ENCODE measurements at places on chromosomes 5 and 9.

DNA sequence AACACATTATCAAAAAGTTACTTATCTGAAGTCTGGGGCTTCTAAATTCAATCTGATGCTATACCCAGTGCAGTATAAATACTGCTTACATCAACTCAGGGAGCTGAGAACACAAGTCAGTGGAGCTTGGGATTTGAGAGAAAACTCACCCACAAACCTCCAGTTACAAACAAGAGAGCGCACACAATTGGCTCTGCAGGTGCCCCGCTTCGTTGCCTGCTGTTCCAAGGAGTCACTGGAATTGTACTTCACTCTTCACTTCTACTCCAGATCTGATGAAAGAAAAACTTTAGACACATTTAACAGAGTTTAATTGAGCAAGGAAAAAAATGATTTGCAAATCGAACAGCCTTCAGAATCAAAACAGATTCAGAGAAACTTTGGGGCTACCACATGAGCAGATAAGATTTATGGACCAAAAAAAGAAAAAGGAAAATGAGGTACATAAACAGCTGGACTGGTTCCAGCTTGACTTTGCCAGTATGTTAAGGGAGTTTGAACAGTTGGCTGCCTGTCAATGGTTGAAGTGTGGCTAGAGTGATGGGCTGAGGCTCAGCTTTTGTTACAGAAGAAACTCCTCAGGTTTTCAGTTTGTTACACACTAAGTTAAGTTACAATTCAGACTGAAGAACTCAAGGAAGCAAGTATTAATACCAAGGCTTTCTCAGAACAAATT lies 156.6 kb downstream of the AOPEP start:
- no peak for DNase-seq

- no peak for DNase-seq
Observed at GRCh38 chr5:68333649-68334552, 118.3 kb downstream of the PIK3R1 start.

DNA sequence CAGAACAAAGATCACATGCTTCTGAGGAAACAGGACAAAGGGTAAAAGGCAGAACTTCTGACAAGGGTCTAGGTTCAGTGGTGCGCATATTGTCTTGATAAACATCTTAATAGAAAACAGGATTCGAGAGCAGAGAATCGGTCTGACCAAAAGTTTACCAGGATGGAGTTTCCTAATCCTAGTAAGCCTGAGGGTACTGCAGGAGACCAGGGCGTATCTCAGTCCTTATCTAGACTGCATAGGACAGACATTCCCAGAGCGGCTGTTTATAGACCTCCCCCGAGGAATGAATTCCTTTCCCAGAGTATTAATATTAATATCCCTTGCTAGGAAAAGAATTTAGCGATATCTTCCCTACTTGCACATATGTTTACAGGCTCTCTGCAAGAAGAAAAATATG lies 32.4 kb upstream of the TNFSF8 start:
- no peak for DNase-seq

DNA sequence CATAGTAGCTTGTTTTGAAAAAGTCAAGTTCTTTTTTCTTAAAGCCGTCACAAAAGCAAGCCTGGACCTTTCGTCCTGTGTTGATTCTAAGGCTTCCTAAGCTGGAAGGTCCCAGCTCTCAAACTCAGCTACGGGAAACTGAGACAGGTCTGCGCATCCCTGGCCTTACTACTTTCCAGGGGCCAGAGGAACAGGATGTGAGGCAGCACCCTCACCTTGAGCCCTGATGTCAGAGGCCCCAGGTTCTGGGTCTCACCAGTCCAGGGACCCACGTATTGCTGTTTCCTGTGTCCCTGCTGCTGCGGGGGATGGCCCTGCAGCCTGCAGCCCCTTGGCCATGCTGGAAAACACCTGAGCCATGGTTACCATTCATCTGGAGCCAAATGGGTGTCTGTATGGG lies 123.9 kb downstream of the COL23A1 start:
- no peak for DNase-seq

GRCh38 chr5:140106101-140106500 lies 7.8 kb upstream of the PURA start:
- DNase-seq, result no peak

DNA sequence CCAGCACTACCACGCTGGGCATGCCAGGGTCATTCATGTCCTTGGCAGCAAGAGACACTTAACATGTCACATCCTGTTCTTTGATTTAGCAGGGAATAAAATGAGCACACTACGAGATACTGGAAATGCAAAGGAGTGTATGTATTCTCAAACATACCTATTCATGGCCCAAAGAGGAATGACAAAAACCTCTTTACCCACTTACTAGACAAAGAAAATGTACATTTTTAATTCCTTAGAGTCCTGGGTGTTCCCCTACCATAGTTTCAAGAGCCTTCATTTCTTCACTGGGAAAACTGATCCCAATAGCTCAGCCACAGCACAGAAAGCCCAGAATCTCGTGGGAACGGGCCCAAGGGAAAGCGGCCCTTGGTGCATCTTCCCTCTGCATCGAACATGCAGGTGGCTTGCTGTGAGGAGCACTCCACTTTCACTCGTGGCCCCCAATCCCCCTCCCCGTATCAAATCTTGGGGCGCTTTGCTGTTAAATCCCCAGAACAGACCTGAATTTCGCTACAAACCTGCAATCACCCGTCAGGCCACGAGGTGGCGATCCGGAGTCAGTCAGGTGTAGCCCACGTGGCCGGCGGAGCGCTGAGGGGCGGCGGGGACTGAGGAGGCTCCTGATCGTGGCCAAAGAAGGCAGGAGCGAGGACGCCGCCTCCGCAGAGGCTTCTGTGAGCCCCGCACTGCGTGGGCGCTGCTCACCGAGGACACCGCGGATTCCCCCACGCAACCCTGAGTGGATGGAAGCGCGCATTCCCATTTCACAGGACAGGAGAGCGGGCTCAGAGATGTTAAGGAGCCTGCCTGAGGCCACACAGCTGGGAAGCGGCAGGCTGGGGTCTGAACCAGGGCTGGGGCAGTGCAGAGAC lies 91.4 kb downstream of the LMX1B start:
- DNase-seq, result peak; percentile 86

DNA sequence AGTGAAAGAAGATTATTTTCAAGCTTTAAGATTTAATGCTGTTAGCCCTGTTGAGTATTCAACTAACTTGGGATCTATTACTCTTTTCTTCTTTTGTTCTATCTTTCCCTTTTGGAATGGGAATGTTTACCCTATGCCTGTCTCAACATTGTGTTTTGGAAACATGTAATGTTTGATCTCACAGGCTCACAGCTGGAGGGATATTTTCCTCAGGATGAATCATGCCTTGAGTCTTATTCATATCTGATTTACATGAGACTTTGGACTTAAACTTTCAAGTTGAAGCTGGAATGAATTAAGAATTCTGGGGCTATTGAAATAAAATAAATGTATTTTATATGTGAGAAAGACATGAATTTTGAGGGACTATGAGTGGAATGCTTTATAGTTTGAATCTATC lies 607.8 kb upstream of the PTGER4 start:
- no peak for DNase-seq

DNA sequence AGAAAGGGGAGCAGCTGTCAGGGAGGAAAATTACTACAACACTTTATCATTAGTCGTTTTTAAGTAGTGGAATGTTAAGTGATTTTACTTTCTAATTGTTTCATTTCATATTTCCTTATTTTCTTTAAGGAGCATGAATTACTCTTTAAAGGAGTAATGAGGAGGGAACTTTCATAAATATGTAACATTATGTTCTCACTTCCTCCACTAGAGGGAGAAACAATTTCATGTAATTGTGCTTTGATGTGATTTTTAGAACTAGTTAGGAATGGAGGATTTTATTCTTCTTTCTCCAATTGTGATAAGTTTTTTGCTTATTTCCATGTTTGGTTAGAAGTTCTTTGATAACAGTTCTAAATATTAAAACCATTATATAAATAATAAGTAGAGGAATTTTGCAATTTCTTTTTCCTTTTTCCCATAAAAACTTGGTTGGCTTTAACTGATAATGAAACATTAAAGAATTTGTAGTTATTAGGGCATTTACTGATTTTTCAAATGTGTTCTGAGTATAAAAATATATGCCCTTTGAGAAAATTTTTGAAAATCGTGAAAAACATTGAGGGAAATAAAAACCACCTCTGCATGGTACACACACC lies 25.6 kb downstream of the CEP78 start:
- DNase-seq, result no peak

- no peak for DNase-seq
Observed at GRCh38 chr9:23686257-23686656, 139.8 kb downstream of the ELAVL2 start.

DNA sequence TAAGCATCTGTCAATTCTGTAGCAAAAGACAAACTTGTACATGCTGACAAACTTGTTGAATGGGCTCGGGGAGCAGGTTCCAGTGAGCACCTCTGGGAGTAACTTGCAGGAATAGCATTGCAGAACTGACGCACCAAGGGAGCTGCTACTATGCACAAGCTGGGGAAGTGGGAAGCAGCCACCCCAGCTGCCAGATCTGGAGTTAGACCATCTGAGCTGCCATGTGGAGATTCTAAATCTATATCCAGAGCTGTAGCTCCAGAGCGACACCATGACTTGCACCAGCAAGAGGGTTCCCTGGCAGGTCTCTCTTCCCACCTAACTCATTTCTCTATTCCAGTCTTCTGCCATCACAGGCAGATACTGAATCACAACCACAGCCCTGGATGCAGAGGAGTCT lies 346.0 kb upstream of the PANK3 start:
- DNase-seq, result no peak

DNA sequence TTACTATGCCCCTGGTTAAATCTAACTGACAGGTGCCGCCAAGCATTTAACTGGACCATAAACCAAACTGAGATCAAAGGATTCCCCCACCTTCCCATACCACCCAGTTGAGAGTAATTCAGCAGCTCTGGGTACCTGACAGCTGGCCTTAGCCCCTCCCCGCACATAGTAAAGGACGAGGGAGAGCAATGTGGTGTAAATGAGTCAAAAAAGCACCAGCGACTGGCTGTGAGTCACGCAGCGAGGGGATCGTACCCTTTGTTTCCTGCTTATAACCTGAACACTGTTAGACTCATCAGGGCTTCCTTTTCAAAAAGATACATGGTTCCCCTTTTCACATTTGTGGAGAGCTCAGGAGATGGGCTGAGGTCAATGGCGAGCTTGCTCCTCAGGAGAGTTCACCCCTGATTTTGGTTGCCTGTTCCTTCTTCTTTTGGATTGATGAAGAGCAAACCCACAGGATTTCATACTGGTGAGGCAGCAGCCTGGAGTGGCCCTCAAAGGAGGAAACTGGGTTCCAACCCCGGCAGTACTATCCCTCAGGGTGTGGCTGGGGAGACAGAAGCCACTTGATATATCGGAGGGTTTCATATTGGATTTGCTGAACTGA lies 71.5 kb downstream of the ANKRD33B start:
- no peak for DNase-seq

DNA sequence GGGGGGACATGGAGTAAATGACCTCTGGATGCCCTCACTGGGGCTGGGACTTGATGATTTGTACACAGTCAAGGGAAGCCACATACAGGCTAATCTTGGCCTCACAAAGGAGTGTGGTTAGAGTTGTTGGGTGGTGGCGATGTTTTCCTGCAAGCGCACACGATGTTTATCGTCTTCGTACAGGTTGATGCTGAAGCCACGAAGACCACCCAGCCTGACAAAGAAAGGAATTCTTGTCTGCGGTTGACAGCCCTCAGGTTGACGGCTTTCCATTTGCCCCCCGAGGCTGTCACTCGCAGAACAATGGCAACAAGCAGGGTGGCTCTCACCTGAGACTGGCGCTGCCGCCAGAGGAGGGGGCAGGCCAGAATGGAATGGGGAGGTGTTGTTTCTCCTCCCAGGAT lies 14.1 kb upstream of the XPA start:
- DNase-seq, result no peak

DNA sequence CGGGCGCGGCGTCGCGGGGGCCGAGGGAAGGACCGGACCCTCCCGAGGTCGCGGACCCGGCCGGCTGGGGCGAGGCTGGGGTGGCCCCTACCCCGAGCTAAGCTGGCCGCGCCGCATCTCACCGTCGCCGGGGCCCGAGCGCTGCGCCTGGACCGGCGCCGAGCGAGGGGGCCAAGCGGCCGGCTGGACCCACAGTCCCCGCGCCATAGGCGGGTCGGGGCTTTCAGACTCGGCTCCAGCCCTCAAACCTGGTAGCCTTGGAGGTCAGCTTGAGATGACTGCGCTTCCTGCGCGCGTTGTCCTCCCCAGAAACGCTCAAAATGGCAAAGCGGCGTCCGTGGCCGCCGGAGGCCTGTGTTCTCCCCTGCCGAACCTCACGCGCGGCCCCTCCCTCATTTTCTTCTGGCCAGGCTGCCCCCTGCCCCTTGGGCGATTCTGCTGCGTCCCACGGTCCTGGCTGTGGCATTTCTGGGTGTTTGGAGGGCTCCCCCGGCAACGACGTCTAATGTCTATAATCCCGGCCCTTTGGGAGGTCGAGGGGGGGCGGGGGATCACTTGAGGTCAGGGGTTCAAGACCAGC lies 8.7 kb upstream of the GRIN1 start:
- no peak for DNase-seq

GRCh38 chr9:125841444-125841843 lies 94.3 kb downstream of the PBX3 start:
- DNase-seq, result no peak

DNA sequence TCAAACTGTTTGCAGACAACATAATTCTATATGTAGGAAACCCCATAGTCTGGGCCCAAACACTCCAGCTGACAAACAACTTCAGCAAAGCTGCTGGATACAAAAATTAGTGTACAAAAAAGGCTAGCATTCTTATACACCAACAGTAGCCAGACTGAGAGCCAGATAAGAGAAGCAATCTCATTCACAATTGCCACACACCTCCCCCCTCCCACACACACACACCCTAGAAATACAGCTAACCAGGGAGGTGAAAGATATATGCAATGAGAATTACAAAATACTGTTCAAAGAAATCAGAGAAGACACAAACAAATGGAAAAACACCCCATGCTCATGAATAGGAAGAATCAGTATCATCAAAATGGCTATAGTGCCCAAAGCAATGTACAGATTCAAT lies 9.0 kb downstream of the MTREX start:
- no peak for DNase-seq

DNA sequence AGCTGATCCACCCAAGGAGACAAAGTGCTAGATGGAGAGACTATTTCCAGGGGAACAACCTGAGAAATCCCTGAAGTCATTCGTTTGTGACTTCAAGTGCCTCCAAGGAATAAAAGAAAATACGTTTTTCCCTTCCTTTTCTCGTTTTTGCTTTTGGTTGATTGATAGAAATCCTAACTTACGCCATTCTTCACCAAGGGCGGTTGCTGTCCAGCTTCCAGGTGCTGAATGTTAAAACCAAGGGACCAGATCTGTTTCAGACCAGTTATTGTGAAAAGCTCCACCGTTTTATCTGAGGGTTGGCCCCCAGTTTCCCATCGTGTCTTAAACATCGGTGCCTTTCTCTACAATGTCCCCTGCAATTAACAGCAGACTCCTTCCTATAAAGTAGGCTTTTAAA lies 600.7 kb upstream of the SGCD start:
- DNase-seq, result no peak
